Tibial artery (tissue), 4 donors: ENCODE measurements at places on chromosomes 12 and 14.

GRCh38 chr12:45122768-45123380, 72.0 kb upstream of the DBX2 start:
- no peak for DNase-seq

DNA sequence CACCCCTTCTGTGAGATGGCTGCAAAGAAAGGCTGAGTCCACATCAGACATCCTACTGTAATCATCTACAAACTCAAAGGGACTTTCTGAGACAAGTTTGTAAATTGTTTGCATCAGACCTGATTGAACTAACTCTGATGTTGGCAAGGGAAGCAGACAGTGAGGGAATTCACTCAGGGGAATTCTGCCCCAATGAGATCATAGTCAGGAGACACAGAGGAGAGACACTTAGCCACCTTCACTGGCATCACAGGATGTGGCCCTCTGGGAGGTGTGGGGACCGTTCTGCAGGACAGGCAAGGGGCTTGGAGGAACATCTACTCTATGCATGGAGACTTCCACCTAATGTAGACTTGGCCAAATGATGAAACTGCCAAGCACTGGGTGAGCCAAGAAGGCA, 70.7 kb upstream of the DDX11 start:
- DNase-seq = no peak

GRCh38 chr12:6952863-6953441, 1.8 kb downstream of the PTPN6 start:
- no peak for DNase-seq

DNA sequence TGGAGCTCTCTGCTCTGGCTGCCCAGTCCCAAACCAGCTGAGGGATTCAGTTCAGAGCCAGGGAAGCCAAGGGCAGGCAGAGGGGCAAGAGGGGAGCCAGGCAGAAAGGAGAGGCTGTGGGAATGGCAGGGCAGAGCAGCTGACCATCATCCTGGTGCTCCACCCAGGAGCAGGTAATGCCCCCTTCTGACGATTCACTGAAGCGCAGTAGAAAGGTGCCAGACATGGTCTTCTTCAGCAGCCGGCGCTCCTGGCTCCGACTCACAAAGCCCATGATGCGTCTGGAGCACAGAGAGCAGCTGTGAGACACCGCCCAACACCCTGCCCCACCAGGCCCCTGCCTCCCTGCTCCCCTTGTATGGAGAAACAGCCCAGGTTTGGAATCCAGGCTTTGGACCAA, 8.0 kb downstream of the IL23A start:
- no peak for DNase-seq

- no peak for DNase-seq
These were observed 41.8 kb upstream of the TMTC2 start for GRCh38 chr12:82644896-82645295.

DNA sequence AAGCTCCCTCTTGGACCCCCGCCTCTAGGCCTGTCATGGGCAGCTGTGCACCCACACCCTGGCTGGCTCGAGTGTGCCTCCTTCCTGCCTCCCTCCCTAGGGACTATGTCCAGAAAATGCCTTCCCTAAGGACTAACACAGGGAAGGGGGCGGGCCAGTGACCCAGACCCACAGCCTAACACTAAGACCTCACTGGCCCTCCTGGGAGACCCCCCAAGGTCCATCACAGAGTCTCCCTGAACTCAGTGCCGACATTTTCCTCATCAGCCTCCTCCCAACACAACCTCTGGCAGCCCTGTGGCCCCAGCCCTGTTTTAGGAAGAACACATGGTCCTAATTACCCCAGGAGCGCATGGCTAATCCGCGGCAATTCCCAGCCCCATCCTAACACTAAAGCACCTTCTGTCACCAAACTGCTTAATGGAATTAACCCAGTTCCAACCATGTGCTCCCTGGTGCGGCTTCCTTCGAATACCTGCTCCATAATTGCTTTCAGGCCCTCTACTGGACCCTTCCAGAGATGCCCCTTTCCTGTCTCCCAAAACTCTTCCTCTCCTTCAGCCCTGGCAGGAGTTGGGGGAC, 5.6 kb downstream of the MSI1 start:
- no peak for DNase-seq

DNA sequence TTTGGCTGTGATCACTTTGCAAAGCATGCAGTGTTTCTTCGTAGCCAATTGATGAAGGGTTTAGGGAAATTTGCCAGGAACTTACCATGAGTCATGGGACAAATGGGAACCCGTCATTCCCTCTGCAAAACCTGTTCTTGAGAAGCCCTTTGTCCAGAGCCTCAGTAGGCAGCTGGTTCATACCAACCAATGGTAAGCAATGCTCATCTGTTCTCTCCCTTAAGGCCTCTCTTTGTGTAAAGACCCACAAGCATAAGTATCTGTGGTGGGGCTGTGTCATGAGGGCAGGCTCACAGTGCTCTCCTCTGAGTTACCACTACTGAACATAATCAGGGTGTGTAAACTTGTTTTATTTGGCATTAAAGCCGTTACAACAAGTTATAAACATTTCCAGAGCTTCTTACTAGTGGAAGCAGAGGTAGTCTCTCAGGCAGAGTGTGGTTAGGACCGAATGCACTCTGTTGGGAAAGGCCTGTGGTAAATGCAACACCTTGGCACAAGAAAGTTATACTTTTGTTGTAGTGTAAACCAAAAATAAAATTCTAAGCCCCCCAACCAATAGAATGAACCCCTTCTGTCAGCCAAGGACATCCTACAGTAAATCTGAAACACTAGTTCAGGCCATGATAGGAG, 119.8 kb downstream of the SINHCAF start:
- DNase-seq = no peak

DNA sequence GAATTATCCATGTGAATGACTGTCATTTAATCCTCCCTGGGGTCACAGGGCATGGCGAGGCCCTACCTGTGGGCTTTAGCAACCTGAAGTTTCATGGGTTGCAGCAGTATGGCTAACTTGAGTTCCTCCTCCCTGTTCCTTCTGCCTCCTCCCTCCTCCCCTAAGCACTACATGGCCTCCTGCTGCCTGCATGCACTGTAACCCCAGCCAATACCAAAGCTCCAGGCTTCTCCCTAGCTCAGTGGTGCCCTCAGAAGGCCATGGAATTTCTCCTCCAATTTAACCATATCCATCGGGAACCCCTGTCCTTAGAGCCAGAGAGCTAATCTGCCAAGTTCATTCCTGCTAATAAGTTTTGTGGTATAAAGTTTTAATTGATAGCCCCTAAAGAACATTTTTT, 95.1 kb downstream of the NT5DC3 start:
- DNase-seq = no peak

- no peak for DNase-seq
These were observed 193.5 kb upstream of the BCL2L14 start for GRCh38 chr12:11877102-11877826.

DNA sequence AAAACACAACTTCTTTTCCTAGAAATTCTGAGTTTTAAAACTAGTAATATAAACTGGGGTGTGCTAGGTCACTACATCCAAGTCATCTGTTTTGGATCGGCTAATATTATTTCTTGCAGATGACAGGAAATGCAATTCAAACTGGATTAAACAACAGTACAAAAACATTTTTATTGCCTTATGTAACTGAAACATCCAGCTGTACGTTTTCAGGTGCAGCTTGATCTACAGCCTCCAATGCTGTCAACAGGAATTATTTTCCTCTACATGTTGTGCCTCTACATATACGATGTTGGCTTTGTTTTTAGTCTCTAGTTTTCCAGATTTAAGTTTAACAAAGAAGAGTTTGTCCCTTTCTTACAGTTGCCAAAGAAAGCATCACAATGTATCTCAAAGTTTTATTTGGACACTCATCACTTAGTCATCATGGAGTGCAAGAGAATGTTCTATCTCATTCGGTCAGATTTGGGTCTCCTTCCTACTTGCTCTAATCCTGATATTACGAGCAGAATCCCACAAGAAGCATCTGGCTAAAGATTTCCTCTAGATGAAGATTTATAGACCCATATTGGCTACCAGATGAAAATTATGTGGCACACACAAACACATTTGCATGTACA, 326.7 kb downstream of the SLC6A15 start:
- DNase-seq = no peak

DNA sequence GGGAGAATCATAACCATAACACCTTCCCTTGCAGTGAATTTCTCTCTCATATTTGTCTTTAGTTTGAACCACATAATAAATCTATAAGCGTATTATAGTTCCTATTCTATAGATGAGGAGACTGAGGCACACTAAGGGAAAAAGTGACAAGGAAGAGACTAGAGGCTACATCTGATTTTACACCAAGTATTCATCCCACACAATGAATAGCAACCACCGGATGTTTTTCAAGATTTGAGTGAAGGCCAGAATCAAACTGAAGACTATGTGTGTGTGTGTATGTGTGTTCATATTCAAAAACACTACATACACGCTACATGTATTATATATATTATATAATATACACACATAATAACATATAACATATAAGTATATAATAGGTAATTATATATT, 4.7 kb downstream of the ASB2 start:
- no peak for DNase-seq

DNA sequence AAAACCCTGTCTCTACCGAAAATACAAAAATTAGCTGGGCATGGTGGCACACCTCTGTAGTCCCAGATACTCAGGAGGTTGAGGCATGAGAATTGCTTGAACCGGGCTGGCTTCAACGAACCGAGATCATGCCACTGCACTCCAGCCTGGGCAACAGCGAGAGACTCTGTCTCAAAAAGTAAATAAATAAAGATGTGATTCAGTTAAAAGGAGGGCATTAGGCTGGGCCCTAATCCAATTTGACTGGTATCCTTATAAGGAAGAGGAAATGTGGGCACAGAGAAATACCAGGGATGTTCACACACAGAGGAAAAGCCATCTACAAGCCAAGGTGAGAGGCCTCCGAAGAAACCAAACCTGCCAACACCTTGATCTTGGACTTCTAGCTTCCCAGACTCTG, 10.1 kb upstream of the DCAF4 start:
- no peak for DNase-seq

DNA sequence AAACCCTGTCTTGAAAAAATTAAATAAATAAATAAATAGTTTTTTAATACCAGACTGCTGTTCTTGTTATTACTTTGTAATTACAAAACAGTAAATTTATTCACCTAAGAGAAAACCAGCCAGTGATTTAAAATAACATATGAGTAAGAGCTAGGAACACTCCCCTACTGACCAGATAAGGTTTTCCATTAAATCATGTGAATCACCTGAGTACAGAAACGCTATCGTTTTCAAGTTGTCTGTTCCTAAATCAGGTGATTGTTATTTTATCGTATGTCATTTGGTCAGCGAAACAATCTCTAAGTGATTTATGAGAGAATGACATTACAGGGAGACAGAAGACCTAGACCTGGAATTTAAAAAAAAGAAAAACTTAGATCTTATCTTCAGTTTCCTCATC, 47.3 kb downstream of the RPS29 start:
- DNase-seq = no peak

DNA sequence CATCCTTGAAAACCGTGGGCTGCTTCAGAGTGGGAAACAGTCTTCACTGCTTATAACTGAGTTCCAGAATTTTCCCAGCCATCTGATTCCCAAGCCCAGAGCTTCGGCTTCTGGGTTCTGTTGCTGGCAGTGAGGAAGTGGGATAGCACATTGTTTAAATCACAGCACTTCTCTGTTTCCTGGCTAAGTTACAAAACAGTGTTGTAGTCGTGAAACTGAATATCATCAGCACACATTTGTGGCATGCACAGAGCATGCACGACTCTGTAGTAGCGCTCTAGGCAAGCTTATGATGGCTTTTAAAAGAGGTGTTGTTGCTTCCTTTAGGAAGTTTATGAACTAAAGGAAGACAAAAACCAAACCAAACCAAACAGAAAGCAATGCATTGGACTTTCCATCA, 1005.5 kb downstream of the NRXN3 start:
- no peak for DNase-seq

GRCh38 chr12:111838353-111838752, 3.7 kb upstream of the MAPKAPK5 start:
- no peak for DNase-seq

- DNase-seq = no peak
These were observed 255.7 kb downstream of the BTG1 start for GRCh38 chr12:91889910-91890309.

DNA sequence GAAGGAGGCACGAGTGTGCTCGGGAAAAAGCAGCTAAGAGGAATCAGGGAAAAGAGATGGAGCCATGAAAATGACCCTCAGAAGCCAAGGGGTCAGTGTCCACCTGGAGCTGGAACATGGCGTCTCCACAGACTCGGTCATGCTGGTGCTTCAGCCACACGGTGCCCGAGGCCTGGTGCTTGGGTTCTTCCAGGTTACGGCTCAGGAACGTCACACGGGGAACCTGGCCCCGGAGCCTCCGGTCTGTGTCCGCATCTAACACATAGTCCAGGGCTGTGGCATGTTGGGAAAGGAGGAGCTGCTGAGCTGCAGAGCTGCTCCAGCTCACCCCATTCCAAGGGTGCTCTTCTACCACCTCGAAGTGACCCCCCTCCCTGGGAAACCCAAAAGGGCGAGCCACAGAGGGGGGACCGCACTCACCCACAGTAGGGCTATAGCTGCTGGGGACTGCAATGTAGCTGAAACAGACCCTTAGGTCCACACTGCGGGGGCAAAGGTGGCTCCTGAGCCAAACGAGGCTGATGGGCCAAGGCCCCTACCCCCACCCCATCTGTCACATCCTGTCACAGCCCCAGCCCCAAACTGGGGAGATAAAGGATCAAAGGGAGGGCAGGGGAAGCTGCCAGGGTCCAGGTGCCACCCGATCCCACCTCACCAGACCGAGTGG, 10.8 kb downstream of the ITGA7 start:
- no peak for DNase-seq

DNA sequence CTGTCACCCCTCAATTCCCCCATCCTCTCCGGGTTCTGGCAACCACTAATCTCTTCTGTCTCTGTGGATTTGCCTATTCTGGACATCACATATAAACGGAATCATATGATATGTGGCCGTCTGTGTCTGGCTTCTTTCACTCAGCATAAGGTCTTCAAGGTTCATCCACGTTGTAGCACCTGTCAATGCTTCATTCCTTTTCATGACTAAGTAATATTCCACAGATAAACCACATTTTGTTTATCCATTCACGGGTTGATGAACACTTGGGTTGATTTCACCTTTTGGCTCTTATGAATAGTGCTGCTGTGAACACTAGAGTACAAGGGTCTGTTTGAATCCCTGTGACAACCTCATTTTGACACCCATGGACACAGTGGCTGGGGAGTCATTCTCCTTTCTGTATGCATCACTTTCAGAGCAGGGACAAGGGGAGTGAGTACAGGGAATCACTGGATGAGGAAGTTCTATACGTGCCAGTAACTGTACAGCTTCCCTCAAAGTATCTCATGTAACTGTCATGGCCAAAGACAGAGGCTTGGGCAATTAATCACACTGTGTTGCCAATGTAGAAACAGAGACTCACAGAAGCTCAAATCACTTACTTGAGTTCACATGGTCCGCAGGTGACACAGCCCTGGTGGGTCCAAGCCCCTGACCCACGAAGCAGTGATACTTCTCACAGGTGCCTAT, 10.9 kb upstream of the TESC start:
- DNase-seq = no peak

GRCh38 chr14:69527635-69528034, 43.1 kb downstream of the PLEKHD1 start:
- DNase-seq = no peak

DNA sequence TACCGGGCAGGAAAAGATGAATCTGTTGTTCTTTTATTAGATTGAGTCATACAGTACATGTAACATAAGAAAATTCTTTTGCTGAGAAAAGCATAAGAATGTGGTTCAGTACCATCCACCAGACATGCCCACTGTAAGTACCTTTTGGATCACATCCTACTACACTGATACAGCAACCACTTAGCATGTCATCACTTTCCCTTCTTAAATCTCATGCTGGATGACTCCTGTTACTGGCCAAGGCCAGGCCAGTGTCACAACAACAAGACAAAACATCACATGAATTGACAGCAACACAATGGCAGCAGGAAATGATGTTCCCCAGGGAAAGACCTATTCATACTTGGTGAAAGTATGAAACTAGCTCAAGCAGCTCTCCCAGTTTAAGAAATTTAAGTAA, 46.4 kb downstream of the STXBP6 start:
- no peak for DNase-seq
